ENCODE measurements at places on chromosomes 2 and 18. TPM values are rescaled to one million over a fixed set of nuclear protein-coding genes. Genes with fewer than 3 reads are reported as not detected.

CEP76 gene
- total RNA-seq: 10.2 TPM

- no peaks in the 10 kb centered on the region for H3K4me1 ChIP-seq
- DNase-seq: no peak
- no peaks in the 10 kb centered on the region for H3K36me3 ChIP-seq
- H3K27ac ChIP-seq: no peak overlapping the region
- no peak overlapping the region for H3K4me3 ChIP-seq
Observed at GRCh38 chr2:231308631-231309428, 86.7 kb upstream of the B3GNT7 start.

DNA sequence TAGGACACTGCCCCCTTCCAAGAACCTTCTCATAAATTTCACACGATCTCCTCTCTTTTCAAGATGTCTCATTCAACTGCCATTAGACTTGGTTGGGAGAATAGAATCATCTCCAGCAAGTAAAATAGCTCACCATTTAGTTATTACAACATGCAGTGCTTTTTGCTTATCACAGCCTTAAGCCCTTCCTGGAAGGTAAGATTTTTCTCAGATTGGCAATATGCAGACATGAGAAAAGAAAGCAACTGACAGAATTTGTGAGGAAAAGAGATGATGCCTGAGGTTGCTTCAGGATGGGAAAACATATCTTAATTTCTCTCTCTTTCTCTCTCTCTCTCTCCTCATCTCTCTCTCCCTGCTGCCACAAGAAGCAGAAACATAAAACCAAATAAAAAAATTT is 855.1 kb upstream of the ACVR2A start:
- H3K27ac ChIP-seq: no peak overlapping the region
- DNase-seq: no peak
- H3K4me3 ChIP-seq: no peak overlapping the region
- H3K4me1 ChIP-seq: no peaks in the 10 kb centered on the region
- H3K27me3 ChIP-seq: no peaks in the 10 kb centered on the region
- H3K36me3 ChIP-seq: no peaks in the 10 kb centered on the region

ASPRV1 gene
- not detected for total RNA-seq

DNA sequence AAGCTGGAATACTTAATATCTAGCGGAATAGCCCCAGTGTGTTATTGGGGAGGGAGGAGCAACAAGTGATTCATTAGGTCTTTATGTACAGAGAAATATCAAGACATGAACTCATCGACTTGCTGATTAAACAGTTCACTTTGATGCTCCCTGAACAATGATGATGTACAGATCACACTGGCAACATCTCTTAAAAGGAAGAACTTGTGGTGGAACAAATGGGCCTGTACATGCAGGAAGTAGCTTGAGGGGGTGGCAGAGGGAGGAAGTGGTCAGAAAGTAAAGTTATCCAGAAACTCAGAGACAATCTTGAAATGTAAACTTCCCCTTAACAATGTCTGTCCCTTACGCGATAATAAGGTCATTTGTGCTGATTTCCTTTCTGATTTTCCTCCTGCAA is 90.5 kb downstream of the NXPH2 start:
- H3K27me3 ChIP-seq: no peaks in the 10 kb centered on the region
- H3K4me1 ChIP-seq: no peaks in the 10 kb centered on the region
- no peaks in the 10 kb centered on the region for H3K36me3 ChIP-seq
- no peak overlapping the region for H3K27ac ChIP-seq

- no peaks in the 10 kb centered on the region for H3K27me3 ChIP-seq
- no peak overlapping the region for H3K27ac ChIP-seq
- H3K4me1 ChIP-seq: no peaks in the 10 kb centered on the region
- no peak for DNase-seq
- no peak overlapping the region for H3K4me3 ChIP-seq
Observed at GRCh38 chr2:109171444-109172334, 42.7 kb downstream of the SH3RF3 start.

DNA sequence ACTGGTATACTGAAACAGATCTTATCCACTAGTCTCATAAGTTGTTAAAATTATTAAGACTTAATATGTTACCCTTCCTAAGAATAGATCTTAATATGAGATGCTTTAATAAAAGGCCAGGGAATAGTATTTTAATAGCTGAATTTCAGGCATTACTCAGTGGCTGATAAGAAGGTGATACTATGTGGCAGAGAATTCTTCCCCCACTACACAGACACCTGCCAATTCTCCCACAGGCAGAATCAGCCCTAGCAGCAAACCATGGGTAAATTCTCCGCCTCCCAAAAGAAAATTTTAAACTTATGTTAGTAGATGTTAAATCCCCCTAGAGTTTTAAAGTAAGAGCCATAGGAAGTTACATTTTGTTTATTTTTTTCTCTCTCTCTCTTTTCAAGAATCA is 888.8 kb downstream of the LRP1B start:
- no peak overlapping the region for H3K4me3 ChIP-seq
- peaks cover 10% of the 10 kb centered on the region for H3K4me1 ChIP-seq
- H3K27ac ChIP-seq: no peak overlapping the region
- H3K27me3 ChIP-seq: no peaks in the 10 kb centered on the region

EVA1A gene
- 27.5 TPM for total RNA-seq

DNA sequence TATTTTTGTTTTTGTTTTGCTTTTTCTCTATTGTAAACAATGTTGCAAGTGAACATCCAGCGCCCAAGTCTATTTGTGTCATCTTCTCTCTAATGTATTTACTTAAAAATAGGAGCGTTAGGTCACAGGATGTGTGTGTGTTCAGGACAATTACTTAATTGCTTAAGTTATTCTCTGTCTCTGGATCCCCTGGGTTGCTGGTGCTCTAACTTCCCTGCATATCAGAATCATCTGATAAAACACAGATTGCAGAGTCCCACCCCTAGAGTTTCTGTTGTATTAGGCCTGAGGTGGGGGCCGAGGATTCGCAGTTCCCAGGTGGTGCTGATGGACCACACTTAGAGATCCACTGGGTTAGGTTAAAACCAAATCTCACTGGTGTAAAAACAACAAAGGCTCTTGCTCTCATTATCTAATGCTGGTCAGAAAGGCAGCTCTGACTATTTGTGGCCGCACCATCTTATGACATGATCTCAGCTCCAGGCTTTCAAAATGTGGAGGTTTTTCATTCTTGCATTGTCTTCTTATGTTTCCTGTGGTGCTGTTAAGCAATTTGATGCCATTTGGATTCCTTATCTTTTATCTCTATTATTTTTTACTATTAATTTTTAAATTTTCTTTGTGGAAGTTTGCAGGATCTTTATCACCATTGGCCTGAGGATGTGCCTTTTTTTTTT is 87.7 kb downstream of the CLIP4 start:
- no peak overlapping the region for H3K4me3 ChIP-seq
- DNase-seq: no peak
- H3K27ac ChIP-seq: no peak overlapping the region
- no peaks in the 10 kb centered on the region for H3K36me3 ChIP-seq

DNA sequence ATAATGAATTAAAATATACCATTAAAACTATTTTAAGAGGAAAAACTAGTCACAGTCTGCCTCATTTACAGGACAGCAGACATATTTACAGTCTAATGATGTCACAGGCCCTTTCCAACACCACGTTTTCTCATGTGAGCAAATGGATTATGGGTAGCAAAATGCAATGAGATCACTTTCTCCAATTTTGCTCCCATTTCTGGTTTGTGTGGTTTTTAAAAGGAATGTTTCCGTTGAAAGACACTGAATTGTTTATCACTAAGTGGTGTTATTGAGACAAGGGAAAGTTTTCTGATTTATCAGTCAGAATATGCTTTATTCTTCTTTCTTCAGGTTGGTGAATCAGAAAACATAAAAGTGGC is 11.4 kb upstream of the NR4A2 start:
- H3K27ac ChIP-seq: no peak overlapping the region
- H3K4me3 ChIP-seq: no peak overlapping the region
- peaks cover 27% of the 10 kb centered on the region for H3K4me1 ChIP-seq
- H3K27me3 ChIP-seq: no peaks in the 10 kb centered on the region
- no peaks in the 10 kb centered on the region for H3K36me3 ChIP-seq

- no peak overlapping the region for H3K4me3 ChIP-seq
- H3K27ac ChIP-seq: no peak overlapping the region
- H3K36me3 ChIP-seq: no peaks in the 10 kb centered on the region
- peak; percentile 47 for DNase-seq
Observed at GRCh38 chr18:50218432-50219197, 23.7 kb upstream of the MYO5B start.

KCNF1 gene
- 5.3 TPM for total RNA-seq

NXPH2 gene
- not detected for total RNA-seq

DNA sequence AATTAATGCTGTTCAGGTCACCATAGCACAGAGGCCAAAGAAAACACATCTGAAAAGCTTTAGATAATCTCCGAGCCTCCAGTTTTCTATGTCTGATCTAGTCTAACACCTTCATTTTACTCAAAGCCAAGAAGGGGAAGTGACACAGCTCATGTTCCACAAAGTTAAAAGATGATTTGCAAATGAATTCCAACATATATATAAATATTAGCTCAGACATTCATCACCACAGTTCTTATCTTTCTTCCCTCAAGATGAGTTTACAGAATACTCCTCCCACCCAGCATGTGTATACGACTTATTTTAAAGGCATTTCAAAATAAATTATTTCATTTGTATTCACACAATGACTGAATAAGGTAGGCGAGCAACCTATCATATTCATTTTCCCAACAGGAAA is 82.4 kb downstream of the AAK1 start:
- H3K27ac ChIP-seq: no peak overlapping the region
- no peak for DNase-seq
- peaks cover 31% of the 10 kb centered on the region for H3K4me1 ChIP-seq
- H3K4me3 ChIP-seq: no peak overlapping the region
- H3K27me3 ChIP-seq: no peaks in the 10 kb centered on the region

KCNE4 gene
- 4.6 TPM for total RNA-seq

Measured in body of pancreas (tissue), 4 donors.